ENCODE measurements at places on chromosomes 7 and 10.

- DNase-seq: peak; percentile 52
These were observed 99.2 kb downstream of the GRK5 start for GRCh38 chr10:119306514-119306951.

GRCh38 chr7:76233538-76234281, 32.0 kb downstream of the SRRM3 start:
- no peak for DNase-seq

GRCh38 chr10:123772645-123773508, 106.7 kb downstream of the GPR26 start:
- no peak for DNase-seq

- no peak for DNase-seq
These were observed 14.1 kb upstream of the CRCP start for GRCh38 chr7:66100408-66101050.

DNA sequence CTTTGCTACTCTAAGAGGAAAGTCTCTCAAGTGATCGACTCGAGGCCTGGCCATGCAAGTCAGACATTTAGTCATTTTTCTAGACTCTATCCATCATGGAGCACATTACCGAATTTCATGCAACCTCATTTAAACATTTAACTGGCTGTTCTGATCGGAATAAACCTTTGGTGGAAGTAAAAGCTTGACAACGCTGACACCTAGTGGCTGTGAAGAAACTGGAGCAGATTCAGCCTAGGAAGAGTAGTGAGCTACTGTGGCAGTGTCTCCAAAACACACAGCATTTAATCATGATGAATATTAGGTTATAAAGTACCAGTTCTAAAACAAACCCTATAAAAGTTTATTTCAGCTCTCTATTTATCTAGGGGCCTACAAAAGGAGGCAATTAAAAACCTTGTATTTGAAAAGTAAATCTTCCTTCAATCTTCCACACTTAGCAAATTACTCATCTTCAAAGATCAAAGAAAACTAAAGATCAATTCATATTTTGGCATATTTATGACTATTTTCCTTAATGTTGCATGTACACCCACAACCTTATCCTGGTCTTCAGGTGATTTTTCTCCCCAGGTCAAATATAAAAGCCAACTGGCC, 175.0 kb downstream of the CTNNA3 start:
- DNase-seq: peak; percentile 6

GRCh38 chr10:29353305-29353704, 64.4 kb downstream of the LYZL1 start:
- DNase-seq: no peak
